ENCODE measurements at places on chromosomes 12 and 14.

DNA sequence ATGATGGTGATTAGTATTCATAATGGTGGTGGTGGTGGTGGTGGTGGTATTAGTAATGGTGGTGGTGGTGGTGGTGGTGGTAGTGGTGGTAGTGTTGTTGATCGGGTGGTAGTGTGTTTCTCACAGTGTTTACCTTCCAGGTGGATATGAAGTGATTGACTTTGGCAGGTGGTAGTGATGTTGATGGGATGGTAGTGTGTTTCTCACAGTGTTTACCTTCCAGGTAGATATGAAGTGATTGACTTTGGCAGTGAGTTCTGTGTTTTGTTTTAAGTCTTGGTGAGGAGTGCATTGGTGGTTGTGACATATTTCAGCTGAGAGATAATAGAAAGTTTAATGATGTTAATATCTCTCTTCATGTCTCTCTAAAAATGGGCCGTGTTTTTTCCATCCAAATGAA is 189.4 kb downstream of the TMTC2 start:
- DNase-seq: no peak

DNA sequence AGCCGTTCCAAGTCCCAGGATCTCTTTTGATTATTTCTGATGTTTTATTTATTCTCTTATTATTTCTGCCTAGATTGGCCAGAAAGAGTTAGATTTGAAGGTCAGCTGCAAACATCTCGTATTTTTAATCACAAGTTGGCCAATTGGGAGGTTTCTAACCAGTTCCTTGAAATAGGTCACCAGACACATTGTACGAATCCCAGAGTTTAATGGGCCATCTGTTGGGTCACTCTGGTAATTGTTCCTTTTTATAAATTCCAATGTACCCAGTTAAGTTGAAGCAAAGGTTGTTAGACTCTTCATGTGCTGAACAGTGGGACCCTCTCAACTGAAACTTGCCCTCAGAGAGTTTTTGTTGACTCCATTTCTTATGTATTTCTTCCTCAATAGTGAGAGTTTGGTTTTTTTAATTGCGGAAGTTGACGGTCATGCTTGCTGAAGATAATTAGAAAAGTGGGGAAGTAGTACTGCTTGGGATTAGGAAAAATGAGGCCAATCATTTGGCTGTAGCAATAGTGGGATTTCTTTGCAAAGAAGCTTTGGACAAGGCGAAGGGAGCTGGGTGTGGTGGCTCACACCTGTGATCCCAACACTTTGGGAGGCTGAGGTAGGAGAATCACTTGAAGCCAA is 382.7 kb upstream of the RGS6 start:
- DNase-seq: no peak

- no peak for DNase-seq
These were observed 1039.3 kb upstream of the FOXG1 start for GRCh38 chr14:27727251-27727770.

GRCh38 chr12:70007687-70008086 is 182.7 kb downstream of the MYRFL start:
- no peak for DNase-seq

- DNase-seq: no peak
These were observed at the start of gene IGF1 for GRCh38 chr12:102480406-102480805. TSS of gene IGF1 (minus strand) at chr12:102480563. CDS start at chr12:102480381, 182 bp downstream.

DNA sequence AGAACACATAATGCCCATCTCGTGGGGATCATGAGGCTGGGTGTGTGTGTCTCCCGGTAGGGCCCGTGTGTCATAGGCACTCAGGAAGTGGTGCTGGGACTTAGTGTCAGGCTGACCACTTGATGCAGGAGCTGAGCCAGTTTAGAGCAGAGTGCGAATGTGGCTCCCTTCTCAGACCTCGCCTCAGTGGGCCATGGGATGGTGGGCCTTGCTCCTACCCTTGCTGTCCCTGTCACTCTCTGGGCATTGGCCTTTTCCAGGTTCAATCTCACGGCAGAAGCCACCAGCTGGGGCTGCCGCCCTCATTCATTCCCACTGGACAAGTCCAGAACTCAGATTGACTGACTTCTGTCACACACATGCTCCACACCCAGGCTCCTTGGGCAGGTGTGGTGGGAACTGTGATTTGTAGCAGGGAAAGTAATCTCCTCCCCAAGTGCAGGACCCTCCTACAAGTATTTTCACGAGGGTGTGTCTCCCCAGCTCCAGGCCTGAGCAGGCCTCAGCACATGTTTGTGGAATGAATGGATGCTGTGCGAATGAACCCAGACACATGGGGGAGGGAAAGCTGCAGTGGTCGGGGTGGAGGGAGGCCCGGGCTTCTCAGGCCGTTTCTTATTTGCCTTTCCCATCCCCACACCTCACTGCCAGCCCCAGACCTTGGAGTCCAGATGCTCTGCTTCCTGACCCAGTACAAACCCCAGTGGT is 54.9 kb downstream of the BEGAIN start:
- no peak for DNase-seq

- no peak for DNase-seq
These were observed 241.0 kb downstream of the ASCL1 start for GRCh38 chr12:103198499-103198898.

DNA sequence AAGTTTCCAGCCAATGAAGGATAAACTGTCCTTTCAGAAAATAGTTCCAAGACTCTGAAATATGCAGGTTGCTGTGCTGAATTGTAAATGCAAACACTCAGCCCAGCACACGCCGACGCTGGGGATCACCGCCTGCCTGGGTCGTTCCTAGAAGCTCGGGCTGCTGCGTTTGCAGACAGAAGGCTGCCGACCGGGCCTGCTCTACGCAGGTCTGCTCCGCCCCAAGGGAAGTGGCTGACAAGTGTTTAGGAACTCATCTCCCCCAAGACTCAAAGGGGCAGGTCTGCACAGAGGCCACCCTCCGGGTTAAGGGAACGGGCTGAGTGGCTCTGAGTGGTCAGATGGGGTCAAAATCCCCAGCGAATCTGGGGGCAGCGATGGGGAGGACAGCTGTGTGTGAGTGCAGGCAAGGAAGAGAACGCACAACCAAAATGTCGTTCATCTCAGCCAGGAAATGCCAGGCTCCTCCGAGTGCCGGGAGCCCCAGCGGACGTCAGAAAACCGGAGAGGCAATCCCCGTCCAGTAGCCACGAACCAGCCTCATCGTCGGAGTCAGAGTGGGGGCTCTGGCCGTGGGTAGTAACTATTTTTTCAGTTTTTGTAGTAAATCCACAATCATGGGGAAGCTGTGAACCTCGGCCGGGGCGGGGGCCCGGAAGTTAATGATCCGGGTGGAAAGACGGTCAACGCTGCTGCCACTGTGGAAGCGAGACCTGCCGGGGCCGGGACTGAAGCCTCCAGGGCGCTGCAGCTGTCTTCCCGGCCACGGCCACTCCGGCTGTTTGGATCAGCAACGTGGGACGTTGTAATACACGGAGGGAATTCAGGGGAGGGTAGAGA is 6.0 kb downstream of the GALNT9 start:
- DNase-seq: no peak

GRCh38 chr12:12616512-12617310 is 5.0 kb downstream of the CREBL2 start:
- DNase-seq: no peak

DNA sequence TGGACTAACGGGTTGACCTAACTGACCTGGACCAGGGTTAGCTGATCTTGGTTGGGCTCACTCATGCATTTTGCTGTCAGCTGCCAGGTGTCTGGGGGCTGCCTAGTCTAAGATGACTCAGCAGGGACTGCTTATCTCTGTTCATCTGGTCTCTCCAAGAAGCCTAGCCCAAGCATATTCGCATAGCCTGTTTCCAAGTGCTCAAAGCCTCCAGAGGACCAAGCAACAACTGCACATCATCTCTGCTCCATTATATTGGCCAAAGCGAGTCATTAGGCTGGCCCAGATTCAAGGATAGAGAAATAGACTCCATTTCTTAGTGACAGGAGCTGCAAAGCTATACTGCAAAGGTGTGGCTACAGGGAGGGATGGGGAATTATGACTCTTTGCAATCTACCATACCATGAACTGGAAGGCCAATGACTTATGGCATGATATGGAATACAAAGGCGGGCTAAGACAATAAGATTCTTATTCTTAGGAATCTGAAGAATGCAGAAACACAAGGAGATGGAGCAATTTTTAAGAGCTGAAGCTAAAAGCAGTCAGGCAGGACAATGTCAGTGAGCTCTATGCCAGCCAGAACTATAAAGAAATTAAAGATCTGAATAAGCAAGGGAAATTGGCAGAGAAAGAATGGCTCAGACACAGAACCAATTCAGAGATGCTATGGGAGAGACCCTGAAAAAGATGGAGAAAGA is 194.6 kb upstream of the FSCB start:
- DNase-seq: no peak

- DNase-seq: no peak
These were observed 60.1 kb upstream of the TUNAR start for GRCh38 chr14:95816539-95816938.

DNA sequence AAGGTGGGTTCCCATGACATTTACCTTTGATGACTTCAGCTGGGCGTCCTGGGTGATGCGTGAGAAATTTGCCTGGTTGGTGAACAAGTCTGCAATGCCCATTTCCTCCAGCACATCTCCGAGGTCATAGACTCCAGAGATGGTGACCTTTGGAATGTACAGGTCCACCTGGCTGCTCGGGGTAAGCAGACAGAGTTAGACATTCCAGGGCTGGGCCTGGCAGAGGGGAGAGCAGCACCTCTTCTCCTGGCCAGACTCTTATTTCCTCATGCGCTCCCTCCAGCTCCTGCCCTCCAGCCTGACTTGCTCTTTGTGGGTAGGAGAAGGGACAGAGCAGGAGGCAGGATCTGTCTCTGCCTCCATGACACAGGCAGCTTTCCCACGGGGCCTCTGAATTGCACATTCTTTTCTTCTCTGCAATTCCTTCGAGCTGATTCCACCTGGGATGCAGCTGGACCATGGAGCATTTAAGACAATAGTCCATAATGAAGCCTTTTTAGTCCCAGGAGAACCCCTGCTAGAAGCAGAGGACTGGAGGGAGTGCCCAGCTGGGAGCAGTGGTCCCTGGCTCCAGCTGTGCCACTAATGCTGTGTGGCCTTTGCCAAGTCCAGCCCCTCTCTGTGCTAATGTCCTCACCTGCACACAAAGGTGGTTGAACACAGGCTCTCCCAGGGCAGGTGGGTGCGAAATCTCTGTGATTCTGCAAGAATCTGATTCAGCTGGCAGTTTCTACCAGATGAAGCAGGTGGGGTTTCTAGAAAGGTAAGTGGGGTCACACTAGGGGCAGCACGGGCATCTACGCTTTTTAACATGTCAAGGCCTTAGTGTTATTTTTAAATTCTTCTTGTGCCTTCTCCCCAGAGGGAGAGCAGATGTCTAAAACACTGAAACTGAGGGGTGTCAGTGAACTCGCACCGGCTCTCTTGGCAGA is 13.2 kb upstream of the SERPINA10 start:
- DNase-seq: no peak

DNA sequence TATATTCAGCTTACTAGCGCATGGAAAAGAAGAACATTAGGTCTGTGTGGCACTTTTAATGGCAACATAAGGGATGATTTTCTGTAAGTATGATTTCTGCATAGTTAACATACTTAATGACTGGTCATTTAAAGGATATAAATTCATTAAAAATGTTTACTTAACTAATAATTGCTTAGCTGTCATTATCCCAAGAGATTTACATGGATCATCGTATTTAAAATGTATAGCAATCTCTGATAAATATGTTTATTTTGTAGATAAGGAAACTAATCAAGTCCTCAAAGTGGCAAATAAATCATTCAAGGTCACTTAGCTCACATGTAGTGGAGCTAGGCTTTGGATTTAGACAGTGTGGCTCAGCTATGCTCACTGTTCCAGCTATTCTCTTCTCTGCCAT is 158.6 kb downstream of the OTOGL start:
- DNase-seq: no peak

DNA sequence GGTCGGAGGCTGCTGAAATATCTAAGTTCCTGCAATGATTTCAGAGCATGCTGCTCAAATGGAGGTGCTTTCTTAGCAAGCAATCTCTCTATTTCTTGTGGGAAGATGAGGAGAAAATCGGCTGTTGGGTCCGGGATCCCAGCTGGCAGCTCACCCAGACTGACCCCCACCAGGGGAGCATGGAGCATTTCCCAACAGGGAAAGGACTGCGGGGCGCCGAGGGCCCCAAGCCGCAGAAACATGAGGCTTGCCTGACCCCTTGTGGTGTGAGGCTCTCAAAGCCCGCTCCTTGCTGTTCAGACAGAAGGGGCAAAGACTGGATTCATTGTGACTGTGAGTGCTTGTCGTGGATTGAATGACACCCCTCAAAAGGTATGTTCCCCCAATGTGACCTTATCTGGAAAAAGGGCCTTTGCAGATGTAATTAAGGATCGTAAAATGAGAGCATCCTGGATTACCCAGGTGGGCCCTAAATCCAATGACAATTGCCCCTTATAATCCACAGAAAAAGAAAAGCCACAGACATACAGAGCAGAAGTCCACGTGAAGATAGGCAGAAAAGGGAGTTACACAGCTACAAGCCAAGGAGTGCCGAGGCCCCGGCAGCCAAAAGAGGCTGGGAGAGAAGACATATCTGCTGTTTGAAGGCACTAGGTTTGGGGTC is 116.3 kb upstream of the VASH1 start:
- DNase-seq: no peak

DNA sequence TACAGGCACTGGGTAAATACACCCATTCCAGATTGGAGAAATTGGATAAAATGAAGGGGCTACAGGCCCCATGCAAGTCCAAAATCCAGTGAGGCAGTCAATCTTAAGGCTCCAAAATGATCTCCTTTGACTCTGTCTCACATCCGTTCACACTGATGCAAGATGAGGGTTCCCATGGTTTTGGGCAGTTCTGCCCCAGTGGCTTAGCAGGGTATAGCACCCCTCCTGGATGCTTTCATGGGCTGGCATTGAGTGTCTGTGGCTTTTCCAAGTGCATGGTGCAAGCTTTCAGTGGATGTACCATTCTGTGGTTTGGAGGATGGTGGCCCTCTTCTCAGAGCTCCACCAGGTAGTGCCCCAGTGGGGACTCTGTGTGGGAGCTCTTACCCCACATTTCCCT is 427.2 kb downstream of the TRHDE start:
- no peak for DNase-seq

DNA sequence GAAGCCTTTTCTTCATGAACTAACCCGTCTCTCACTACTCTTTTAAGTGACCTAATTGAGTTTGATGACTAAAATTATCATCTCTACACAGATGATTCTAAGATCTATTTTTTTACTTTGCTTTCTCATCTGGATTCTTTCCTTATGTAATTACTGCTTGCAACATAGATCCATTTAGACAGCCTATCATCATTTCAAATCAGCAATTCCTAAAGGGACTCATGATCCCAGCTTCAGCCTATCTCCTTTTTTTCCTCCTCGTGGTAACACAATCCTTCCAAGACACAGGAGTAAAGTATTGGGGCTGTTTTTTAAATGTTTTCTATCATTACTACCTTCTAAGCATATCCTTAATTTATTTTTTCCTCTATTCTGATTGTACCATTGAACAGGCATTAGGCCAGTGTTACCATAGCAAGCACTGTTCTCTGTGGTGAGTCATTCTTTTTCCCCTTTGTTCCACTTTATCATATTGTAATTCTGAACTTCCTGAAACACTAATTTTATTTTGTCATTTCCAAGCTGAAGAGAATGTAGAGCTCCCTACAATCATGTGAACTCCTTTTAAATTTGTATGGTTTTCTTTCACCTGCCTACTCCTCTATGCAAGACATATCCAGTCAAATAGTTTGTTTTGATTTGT is 190.4 kb upstream of the FAR2 start:
- no peak for DNase-seq

Measured in stimulated activated CD4-positive, alpha-beta T cell treated with anti-CD3 and anti-CD28 coated beads, Interleukin-12 subunit alpha, Interleukin-12 subunit beta, amount 100 ng/mL, for 4 hours (primary cell).